SK-MEL-5 (cell line): ENCODE measurements at places on chromosomes 12 and 14. TPM values are rescaled to one million over a fixed set of nuclear protein-coding genes. Genes with fewer than 3 reads are reported as not detected.

DNA sequence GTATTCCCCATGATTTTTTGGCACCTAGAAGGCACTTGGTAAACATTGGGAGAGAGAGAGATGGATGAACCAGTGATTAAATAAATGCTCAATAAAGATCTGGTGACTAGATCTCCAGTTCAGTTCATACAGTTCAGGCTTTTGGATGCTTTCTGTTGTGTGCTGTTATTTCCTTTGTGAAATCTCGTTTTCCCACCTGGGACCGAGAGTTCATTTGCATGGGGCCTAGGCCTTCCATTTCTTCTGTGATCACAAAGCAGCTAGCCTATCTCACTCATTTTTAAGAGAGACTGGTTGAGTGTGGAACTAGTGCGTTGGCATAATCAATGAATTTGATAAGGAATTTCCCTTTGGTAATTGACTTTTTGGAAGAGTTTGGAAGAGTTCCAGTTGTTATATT is 104.0 kb downstream of the VRK1 start:
- no peak for DNase-seq

The WDHD1 gene
- total RNA-seq, result 13.6 and 16.7 TPM in 2 replicates

DNA sequence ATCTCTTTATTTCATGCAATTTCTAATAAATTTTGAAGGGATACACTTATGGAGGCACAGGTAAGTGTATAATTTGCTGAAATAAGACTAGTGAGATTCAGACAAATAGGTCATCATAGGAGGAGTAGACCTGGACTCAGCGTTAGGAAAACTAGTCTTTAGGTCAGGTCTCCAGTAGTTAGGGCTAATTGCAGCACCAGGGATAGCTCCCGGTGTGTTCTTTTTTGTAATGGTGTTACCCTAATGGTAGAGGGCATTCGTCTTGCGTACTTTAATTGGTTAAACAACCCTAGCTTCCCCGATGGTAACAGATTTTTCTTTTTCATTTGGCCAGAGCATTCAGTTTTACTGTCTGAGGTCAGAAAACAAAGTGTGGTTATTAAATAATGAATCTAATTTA is 64.9 kb downstream of the ARID2 start:
- no peak for DNase-seq

DNA sequence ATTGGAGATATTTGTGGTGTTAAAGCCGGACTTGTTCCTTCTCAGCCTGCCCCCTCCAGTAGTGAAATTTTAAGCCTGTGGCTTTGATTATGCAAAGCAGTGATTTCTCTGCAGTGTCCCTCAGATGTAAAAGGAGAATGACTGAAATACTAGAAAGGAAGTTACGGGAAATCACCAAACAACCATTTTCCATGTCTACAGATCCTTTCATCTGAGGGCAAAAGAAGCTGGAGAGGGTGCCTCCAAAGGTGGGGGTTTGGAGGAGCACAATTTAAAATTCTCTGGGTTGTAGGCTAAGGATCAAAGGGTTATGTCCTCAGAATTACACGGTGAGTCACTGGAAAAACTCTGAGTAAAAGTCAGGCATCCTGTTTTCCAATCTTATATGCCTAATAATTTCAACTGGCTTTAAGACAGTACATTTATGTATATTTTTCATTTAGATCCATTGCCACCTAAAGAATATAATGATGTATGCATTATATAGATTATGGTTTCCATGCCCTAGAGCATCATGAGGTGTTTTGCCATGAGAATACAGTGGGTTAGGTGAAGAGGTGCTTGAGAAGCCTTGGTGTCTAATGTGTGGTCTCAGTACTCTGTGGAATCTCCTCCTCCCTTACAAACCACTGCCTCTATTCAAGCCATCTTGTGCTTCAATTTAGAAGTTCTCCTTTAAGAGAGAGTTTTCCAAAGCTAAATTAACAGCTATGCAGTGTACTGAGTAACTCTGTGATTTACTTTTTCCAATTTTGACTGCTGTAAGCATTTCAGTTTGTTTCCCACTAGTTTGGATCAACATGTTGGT is 362.1 kb downstream of the RAD51B start:
- no peak for DNase-seq

The GUCY2C gene
- 0.03 and 0.11 TPM in 2 replicates for total RNA-seq

The SERPINA1 gene
- 0.92 and 1.7 TPM in 2 replicates for total RNA-seq

GRCh38 chr12:10101648-10102220 is 2.9 kb upstream of the CLEC1A start:
- no peak for DNase-seq

- DNase-seq, result no peak
Measured at GRCh38 chr12:991350-992333, 619 bp downstream of the ERC1 start.

- no peak for DNase-seq
Measured at GRCh38 chr12:89597770-89598169, 71.9 kb upstream of the POC1B start.

- no peak for DNase-seq
Measured at GRCh38 chr14:99348816-99349614, 77.0 kb upstream of the BCL11B start.

DNA sequence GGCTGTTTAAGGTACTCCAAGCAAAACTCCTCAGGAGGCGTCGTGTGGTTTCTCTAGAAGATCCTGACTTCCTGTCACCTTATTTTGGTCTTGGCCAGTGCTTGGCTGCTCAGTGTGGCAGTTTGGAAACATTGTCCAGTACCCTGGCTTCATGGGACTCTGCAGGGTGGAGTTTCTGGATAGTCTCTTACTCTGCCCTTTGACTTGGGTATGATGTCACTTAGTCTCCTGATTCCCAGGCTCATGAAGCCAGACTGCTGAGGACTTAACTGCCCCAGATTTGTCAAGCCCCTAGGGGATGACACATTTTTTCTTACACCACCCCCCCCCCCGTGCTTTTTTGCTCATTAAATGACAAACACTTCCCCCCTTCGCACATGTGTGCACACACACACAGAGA is 82.7 kb downstream of the ADCK1 start:
- DNase-seq, result no peak
